ENCODE measurements at places on chromosomes 5 and 9.

DNA sequence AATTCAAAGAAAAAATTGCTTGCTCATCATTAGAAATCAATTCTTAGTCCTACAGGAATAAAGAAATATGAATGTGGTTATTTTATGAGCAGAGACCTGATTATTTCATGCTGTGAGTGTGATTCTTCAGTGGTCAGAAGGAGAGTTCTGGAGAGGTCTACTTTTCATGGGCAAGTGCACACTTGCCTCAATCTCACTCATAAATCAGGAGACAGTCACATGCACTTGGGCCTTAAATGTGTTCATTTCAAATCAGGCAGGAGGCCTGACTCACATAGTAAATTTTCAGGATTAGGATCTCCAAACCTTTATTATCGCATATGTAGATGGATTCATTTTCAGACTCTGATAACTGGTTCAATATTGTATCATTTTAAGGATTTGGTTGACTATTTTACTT is 323.2 kb upstream of the CCNH start:
- DNase-seq: no peak

DNA sequence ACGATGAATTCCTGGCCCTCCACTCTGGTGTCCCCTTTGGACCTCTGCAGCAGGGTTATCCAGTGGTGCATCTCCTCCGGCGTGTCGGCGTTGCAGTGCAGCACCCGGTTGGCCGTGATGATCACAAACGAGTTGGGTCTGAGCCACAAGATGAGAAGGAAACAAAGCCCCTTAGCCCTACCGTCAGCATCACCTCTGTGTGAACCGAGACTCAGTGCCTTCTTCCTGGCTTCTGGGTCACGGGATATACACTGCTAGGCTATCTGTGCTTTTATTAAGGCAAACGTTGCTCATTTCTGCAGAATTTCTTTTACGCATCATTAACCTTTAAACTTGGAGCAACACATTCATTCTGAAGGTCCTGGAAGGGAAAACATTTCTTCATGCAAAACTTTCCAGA is 65.1 kb upstream of the RETREG1 start:
- no peak for DNase-seq

GRCh38 chr5:14453481-14453880 is 128.1 kb upstream of the OTULINL start:
- no peak for DNase-seq

DNA sequence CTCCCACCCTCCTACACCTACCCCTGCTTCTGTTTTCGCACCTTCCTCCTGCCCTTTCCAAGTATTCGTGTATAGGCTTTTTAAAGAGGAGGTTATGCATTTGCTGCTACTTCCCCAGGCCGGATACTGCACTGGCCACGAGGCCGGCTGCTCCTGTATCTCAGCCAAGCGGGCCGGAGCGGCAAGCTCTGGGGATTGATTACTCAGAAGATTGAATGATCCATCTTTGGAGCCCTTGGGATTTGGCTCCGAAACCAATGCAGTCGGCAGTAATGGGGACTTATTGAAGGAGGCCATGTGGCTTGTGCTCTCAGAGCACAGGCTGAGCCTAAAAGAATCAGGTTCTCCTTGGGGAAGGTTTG is 405.3 kb downstream of the TLE4 start:
- no peak for DNase-seq

DNA sequence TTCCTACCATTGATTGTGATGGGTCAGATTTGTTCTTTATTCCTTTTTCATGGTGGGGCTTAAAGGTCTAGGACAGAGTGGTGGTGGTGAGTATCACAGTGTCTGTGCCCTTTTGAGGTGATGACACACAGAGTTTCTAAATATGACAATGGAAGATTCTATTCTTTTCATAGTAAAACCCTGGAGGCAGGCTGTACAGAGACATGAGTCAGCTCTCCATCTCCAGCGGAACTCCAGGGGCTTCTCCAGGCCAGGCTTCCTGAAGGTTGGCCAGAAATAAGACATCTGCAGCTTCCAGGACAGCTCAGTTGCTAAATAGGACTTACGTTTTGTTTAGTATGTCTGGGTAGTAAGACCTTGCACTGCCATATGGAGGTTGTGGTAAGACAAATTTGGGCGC is 229.5 kb downstream of the CD180 start:
- no peak for DNase-seq

- DNase-seq: no peak
Measured at GRCh38 chr5:32044939-32045338, 129.2 kb downstream of the GOLPH3 start.

DNA sequence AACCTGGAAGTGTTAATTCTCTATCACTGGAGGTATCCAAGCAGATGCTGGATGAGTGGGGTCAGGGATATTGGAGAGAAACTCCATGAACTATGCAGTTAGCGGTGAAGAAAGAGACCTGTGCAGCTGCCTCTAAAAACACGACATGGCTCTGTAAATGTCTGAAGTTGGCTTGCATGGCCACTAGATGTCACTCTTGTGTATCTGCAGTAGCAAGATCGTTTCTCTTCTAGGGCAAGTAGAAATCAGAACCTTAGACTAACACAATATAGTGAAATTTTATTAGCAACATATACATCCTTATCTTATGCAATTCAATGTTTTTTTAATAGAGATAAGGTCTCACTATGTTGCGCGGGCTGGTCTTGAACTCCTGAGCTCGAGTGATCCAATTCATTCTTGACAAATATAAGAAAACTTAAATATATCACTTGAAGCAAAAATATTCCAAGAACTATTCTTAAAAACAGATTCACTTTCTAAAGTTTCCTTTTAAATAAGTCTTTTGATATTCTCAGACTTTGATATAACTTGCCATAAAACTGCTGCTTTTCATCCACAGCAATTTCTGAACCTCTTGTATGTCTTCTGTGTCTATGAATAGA is 2.9 kb downstream of the OR2S2 start:
- peak; percentile 67 for DNase-seq

Data from activated CD8-positive, alpha-beta T cell treated with anti-CD3 and anti-CD28 coated beads for 36 hours (primary cell).